Activated T-helper 1 cell treated with anti-CD3 and anti-CD28 coated beads, Interleukin-2, amount 50 U/mL, for 16 hours (primary cell): ENCODE measurements at places on chromosomes 3 and 15.

GRCh38 chr3:54133196-54133595, 10.8 kb downstream of the CACNA2D3 start:
- no peak for DNase-seq

DNA sequence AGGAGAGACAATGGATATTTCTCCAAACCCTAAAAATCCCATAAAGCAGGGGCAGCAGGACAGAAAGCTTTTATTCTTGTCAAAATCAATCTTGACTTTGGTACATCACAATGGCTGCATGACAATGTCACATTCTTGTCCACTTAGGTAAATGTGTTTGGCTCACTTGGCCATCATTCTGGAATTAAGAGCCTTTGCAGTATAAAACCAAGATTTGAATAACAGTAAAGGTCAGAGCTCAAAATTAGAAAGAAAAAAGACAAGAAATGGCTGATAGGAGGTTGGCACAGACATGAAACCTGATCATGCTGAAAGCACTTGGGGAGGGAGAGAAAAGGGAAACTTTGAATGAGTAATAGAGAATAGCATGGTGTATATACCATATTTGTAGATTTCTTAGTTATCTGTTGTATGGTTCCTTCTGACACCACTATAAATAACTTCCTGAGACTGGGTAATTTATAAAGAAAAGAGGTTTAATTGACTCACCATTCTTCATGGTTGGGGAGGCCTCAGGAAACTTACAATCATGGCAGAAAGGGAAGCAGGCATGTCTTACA, 158.5 kb upstream of the SGO1 start:
- no peak for DNase-seq

GRCh38 chr3:60096403-60096802, 1046.6 kb upstream of the CFAP20DC start:
- DNase-seq: no peak

GRCh38 chr15:20646529-20647142, 105.0 kb upstream of the GOLGA6L6 start:
- no peak for DNase-seq

DNA sequence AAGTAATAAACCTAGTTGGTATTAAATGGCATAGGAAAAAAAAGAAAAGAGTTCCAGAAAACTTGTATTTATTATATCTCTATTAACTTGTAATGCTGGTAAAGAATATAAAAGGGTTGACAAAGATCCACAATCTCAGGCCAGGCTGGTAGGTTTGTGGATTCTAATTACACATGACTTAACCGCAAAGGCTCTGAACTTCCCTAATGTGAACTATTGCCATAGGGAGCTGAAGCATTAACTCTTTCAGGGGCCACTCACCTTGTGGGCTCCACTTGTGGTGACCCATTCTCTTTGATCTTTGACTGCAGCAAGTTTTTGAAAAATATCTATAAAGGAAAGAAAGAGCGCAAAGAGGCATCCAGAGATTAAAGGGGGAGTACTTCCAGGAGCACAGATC, 58.5 kb downstream of the NEK10 start:
- DNase-seq: no peak

DNA sequence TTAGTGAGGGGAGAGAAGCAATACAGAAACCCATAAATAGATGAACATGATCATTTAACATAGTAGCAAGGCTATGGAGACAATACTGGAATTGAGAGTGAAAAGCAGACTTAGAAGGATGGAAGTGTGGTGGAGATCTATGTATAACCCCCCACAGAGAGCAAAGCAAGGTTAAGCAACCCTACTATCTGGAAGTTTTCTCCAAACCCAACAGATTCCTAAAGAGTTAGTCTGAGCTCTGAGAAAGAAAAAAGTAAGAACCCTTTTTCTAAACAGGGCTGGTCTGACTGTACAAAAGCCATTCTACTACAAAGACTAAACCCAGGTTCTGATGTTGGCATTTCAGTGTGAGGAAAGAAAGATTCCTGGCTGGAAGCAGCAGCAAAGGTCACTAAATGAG, 153.2 kb downstream of the WNT5A start:
- no peak for DNase-seq

DNA sequence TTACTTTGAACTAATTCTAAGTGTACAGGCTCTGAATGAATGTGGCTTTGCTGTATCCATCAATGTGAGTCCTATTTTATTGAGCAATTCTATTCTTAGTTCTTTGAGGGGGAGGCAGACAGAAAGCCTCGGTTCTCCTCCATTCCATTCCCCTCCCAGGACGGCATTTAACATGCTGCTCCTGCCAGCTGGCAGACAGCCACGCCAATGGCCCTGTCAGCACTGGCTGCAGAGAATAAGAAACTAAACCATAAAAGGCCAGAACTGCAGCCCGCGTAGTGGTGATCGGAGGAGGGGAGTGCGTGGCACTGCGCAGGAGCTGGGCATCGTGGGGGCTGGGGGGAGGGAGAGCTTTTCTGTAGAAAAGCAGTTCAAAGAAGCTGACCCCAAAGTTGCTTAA, 76.0 kb upstream of the HACD2 start:
- DNase-seq: no peak

DNA sequence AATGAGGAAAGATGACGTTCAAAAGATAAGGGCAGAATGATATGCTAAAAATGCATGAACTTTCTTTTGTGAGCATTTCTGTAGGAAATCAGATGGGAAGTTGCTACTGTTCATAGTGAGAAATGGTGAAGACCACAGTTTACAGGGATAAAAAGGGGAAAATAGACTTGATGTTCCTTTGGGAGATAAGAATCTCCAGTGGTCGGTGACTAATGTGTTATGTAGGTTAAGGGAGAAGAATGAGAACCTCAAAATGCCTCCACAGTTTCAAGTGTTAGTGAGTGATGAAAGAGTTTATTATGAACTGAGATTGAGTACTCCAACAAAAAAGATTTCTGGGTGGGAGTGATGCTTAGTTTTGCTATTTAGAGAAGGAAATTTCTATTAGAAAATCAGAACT, 247.2 kb downstream of the LSAMP start:
- DNase-seq: no peak

DNA sequence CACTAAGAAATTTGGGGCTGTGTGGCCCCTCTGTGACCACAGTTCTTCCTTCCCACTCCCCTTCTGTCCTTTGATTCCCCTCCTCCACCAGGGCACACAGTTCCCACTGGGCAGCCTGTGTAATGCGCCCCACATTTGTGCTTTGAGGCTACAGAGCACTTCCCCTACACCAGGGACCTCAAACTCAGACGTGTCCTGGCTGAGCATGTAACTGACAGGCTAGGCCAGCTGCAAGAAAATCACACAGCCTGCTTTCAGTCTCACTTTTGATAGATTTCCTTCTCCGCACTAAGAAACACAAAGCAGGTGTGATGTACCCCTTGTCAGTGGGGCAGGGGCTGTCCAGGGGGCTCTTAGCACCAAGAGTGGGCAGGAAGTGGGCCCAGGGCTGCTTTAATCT, 29.6 kb downstream of the PRKCD start:
- DNase-seq: no peak

GRCh38 chr3:26960382-26960781, 337.8 kb downstream of the LRRC3B start:
- no peak for DNase-seq

DNA sequence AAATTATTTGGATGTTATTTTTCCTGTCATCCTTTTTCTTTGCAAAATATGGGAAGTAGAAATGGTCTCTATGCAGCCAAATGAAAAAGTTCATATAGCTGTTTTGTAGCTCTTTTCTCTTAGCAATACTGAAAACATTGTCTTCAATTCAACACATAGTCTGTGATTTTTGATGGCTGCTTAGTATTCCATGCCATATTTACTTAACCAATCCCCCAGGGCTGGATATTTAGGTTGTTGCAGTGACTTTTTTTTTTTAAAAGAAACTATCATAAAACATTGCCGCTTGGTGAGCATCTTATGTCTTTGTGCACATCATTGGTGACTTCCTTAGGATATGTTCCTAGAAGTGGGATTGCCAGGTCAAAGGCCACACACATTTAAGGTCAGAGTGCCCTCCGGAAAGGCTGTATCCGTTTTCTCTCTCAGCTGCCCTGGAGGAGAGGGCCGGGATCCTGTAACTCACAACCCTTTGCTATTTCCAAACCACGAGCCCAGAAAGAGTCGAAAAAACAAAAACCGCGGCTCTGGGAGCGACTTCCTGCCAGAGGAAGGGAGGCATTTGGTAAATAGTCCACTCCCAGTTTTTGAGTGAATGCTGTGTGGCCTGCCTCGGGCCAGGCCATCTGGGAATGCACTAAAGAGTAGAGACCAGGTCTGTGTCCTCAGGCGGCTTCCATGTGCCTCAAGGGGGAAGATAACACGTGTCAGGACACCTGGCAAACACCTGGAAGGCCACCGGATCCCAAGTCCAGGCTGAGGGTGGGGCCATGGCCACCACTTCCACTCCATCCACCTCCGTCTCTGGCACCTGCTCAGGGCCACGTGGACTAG, 41.9 kb downstream of the SMAD6 start:
- no peak for DNase-seq

GRCh38 chr3:180808823-180809575, 103.5 kb upstream of the FXR1 start:
- no peak for DNase-seq

DNA sequence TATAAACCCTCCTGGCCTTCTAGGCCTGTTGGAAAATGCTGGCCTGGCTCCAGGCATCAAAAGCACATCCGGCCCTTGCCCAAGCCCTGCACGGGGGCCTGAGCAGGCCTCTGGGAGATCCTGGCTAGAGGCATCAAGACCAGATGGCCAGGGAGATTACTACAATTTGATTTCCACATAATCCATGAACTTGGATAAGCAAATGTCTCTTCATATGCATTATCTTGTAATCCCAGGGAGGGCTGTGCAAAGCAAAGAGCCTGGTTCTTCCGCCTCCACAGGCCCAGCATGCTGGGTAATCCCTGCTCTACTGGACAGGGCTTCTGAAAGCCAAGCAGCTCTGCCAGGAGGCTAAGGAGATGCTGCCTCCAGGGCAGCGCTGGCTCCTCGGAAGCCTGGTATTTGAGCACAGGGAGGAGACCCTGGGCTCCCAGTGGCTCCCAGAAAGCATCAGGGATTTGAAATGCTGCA, 18.2 kb downstream of the MRPL46 start:
- no peak for DNase-seq

- no peak for DNase-seq
These were observed 53.4 kb downstream of the SMAD6 start for GRCh38 chr15:66755298-66756068.

- DNase-seq: no peak
These were observed 29.4 kb upstream of the ATP8B4 start for GRCh38 chr15:50148362-50148963.

DNA sequence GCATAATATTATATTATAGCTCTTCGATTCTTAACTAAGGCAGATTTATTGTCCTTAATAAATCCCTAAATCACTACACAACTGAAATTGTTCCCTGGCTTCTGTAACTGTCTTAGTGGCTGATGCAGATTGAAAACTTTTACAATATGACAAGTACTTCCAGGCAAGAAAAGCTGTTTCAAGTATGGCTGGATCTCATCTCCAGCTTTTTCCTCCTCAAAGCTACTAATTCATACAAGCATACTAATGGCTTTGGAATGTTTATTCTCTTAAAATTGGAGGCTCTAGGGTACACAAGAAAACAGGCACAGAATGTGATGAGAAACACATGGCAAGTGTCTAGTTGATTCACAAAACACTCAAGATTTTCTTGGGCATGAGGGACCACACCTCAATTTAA, 351.5 kb upstream of the ICE2 start:
- DNase-seq: no peak

DNA sequence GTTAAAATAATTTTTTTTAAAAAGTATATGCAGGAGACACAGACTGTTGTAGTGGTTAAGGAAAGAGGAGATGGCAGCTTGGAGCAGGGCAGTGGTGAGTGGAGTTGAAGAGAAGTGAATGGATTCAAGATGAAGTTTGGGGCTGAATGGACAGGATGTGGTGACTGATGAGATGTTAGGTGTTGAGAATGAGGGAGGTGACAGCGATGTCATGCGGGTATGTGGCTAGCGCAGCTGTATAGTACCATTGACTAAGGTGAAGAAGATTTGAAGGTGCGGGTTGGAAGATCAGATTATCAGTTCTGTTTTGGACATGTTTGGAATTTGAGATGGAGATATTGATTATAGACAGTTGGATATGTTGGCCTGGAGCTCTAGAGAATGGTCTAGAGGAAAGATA, 20.1 kb downstream of the FBXO22 start:
- no peak for DNase-seq

DNA sequence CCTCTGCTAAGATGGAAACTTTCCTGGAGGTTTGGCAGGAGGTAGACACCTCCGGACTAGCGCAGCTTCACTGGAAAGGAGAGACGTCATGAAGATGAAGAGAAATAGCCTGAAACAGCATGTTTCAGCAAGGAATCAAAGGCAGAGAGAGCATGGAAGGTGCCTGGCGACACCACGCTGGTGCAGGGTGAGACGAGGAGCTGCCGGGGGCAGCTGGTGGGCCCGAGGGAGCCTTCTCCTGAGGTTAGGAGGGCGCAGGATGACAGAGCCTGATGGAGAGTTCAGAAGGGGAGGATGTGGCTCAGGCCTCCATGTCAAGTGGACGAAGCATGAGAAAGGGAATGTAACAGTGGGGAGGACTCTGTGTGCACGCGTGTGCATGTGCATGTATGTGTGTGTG, 113.6 kb downstream of the TPRA1 start:
- no peak for DNase-seq

- DNase-seq: no peak
These were observed 14.9 kb upstream of the CELF6 start for GRCh38 chr15:72334842-72335241.

- no peak for DNase-seq
These were observed 87.0 kb downstream of the GMPS start for GRCh38 chr3:155957412-155957880.

GRCh38 chr3:171996178-171996817, 43.1 kb upstream of the FNDC3B start:
- DNase-seq: no peak

- no peak for DNase-seq
These were observed 13.8 kb downstream of the TLNRD1 start for GRCh38 chr15:81014446-81015093.

DNA sequence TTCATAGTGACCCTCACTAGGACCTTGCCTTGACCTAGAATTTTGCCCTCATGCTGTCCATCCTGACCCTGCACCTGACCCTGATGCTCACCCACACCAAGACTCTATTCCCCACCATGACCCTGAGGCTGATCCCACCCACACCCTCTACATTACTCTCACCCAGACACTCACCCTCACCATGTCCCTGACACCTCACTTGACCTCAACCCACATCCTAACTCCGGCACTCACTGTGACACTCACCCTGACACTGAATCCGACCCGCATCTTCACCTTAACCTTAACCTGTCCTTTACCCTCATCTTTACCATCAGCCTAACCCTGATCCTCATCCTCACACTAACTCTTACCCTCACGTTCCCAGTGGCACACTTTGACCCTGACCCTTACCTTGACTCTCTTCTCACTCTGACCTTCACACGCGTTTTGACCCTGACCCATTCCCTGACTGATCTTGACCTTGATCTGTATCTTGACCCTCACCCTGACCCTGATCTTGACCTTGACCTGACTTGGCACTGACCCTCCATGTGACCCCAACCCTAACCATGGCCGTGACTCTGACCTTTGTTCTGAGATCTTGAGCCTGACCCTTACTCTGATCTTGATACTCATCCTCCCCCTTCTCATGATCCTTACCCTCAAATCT, 22.2 kb upstream of the SLC25A26 start:
- DNase-seq: no peak

GRCh38 chr3:152109038-152109437, 159.7 kb upstream of the MBNL1 start:
- no peak for DNase-seq
